Stimulated activated CD4-positive, alpha-beta T cell treated with anti-CD3 and anti-CD28 coated beads, Interleukin-12 subunit alpha, Interleukin-12 subunit beta, amount 100 ng/mL, for 4 hours (primary cell): ENCODE measurements at places on chromosomes 4 and X.

DNA sequence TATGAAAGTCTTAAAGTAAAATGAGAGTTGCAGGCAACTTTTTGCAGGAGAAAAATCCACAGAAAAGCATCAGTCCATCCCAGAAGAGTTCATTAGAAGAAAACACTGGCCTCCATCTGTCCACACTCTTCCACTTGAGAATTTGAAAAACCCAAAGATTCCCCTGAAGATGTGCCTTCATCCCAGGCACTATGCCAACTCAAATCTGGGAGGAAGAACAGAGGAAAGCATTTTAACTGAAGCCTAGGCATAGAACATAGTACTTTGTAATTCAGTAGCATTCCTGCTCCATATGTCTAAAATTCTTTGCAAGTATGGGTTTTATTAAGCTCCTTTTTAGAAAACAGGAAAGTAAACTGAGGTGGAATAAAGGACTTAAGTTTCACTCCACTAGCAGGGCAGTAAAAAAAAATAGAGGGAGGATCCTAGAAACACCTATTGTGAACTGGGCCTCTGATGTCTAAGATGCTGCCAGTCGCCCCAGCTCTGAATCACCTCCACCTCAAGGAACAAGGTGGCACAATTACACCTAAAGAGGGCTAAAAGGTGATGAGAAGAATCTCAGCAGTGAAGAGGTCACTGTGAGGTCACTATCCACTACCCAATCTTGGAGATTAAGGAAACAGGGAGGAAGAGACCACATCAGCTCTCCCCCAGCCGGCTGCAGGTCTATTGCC lies 141.9 kb upstream of the FAM241A start:
- DNase-seq = no peak

DNA sequence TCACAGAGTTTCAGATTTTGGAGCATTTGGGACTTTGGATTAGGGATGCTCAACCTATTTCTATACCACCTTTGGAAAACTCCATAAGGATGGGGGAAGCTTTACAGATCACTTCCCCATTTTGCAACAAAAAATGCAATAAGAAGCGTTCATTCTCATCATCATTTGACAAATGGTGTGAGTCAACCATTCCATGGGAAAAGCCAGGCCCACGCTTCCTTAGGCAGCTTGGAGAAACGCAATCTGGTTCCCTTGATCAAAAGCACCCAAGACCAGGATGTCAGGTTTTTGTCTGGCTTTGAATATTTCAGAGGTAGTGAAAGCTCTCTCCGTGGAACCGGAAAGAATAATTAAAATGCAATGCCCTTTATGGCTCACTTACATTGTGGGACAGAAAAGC lies 79.3 kb upstream of the C4orf50 start:
- no peak for DNase-seq

GRCh38 chr4:167234316-167234881 lies at the start of gene SPOCK3:
Gene SPOCK3, minus strand, starts transcription at chr4:167234494.
- no peak for DNase-seq

DNA sequence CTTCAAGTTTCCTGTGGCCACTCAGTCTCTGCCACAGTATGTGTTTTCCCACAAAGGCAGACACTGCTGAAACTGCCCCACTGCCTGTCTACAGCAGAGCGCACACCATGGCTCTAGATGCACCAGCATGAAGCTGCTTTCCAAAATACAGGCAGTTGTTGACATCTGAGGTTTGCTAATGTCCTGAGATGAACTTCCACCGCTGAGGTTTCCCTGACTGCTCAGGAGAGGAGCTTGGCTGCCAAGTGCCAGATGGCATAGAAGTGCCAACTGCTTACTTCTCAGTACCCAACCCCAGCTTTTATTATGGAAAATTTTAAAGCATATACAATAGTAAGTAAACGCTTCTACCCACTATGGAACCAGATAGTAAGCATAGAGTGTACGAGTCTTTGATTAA lies 61.0 kb upstream of the EXOC1L start:
- no peak for DNase-seq

- DNase-seq = no peak
Observed at GRCh38 chr4:40292313-40292759, 42.8 kb upstream of the CHRNA9 start.

GRCh38 chr4:113153529-113154101 lies 104.2 kb downstream of the ANK2 start:
- DNase-seq = no peak

- DNase-seq = no peak
Observed at GRCh38 chrX:150902434-150903109, 4.1 kb upstream of the CD99L2 start.

DNA sequence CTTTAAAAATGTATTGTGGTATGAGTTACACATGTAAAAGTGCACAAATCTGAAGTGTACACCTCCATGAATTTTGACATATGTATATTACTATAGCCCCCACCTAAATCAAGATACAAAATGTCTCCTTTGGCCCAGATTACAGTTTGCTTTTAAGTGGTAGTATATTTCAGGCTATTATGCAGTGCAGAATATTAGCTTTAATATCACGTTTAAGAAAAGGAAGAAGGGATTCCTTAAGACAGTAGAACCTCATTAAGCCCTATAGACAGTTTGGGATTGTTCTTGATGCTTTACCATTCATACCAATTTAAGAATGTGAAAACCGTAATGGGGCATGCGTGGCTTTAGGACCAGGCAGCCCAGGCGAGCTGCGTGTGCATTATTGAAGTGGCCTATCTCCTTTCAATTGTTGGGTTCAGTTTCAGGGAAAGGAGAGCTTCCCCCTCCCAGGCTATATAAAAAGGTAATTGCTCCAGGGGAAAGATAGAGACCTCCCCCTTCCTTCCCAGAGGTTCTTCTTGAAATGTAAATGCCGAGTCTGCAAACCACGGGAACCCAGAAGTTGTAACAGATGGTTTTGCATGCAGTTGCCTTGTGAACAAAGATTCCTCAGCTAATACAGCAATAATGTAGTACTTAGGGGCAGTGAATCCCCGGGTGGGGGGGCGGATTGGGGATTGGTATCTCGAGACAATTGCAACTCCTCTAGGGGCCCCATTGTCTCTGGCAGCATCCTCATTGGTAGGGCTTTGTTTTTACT lies 106.1 kb downstream of the UCHL1 start:
- DNase-seq = no peak

- DNase-seq = no peak
Observed at GRCh38 chr4:162356181-162356580, 192.4 kb upstream of the FSTL5 start.

GRCh38 chr4:143335979-143336780 lies 496 bp upstream of the GAB1 start:
- DNase-seq = peak; percentile 7

DNA sequence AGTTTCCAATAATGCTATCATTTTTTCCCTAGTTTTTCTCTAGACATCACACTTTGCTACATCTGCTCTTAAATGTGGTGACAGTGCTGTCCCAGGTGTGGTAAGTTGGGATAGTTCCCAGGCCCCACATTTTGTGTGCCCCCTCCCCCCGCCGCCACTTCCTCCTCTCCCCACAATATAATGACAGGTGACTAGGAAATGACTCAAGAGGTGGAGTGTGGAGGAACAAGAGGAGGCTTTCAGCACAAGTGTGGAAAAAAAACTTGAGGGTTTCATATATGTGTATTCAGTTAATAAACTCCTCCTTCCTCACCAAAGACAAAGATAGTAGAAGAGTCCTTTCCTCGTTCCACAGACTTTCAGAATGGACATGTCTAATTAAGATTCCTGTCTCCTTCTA lies 18.3 kb upstream of the IL21 start:
- DNase-seq = no peak

DNA sequence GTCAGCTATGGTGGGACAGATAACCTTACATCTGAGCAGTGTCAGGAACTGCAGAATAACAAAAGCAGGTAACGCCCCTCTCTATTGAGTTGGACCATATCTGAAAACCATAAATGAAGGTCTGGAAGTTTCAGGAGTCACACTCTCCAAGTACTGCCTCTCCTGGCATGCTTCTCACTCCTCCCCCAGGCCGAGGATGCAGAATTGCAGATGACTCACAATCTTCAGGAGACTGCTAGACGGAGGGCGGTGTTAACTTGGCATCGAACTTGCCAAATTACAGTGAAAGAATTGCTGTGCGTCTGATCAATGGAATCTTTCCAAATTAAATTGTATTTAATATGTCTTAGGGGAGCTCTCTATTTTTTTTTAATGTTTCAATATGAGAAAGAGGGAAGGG lies 67.1 kb upstream of the TRIM2 start:
- no peak for DNase-seq

- no peak for DNase-seq
Observed at GRCh38 chr4:180727478-180727877, 1515.7 kb upstream of the TENM3 start.

DNA sequence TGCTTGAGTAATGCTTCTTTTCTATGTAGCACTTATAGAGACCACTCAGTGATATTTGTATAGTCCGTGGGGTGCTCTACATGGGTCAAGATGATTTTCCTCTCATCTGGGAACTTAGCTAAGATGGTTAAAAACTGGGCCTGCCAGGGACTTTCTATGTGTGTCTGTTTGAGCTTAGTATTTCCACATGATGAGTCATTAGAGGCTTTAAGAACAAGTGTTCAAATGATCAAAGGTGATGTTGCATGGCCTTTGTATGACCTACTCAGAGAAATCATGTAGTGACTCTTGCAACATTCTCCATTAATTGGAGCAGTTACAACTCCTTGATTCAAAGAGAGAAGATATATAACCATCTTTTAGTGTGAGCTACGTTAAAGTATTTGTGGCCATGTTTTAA lies 1480.5 kb upstream of the IGFBP7 start:
- DNase-seq = no peak

GRCh38 chrX:18151649-18152048 lies 69.0 kb downstream of the BEND2 start:
- no peak for DNase-seq

- no peak for DNase-seq
Observed at GRCh38 chr4:113467581-113467980, 294.0 kb downstream of the CAMK2D start.

DNA sequence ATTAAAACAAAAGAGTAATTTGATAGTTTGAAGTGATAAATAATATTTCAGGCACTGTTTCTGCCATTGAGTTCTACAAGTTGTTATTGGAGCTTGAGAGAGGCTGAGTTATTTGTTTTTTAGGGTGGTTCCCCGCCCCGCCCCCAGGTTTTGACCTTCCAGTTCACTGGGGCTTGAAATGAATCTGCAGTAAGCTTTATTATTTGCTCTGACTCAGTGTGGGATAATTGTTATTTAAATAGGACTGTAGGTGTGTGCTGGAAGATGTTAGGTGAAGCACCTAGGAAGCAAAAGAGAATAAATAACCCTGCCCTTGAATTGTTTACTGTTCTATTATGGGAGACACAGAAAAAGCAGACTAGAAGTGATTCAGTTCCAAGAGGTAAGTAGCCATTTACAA lies 81.2 kb upstream of the KCNIP4 start:
- no peak for DNase-seq

- DNase-seq = no peak
Observed at GRCh38 chr4:118743867-118744266, 58.7 kb downstream of the METTL14 start.

- DNase-seq = no peak
Observed at GRCh38 chr4:138672393-138672976, 343.1 kb upstream of the NOCT start.

- DNase-seq = peak; percentile 22
Observed at GRCh38 chr4:176193938-176194337, 1.4 kb downstream of the SPATA4 start.

DNA sequence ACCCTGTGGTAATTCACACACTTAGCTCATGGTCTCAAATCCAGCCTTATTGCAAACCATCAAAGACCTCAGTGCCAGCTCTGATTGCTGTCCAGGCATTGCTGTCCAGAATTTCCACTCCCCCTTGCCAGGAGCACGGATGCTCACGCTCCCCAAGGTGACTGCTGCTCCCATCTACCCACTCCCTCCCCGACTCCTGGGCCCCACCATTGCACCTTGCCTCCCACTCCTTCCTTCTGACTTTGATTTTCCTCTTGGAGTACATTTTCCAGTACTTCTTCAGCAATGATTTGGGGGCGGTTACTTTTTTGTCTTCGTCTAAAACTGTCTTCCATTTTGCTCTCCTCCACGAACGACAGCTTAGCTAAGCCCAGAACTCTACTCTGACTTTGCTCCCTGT lies 11.5 kb downstream of the ZFYVE28 start:
- DNase-seq = no peak

- DNase-seq = no peak
Observed at GRCh38 chrX:48590203-48591103, 6.8 kb upstream of the WDR13 start.

GRCh38 chr4:90061881-90062280 lies 65.3 kb upstream of the CCSER1 start:
- DNase-seq = no peak

DNA sequence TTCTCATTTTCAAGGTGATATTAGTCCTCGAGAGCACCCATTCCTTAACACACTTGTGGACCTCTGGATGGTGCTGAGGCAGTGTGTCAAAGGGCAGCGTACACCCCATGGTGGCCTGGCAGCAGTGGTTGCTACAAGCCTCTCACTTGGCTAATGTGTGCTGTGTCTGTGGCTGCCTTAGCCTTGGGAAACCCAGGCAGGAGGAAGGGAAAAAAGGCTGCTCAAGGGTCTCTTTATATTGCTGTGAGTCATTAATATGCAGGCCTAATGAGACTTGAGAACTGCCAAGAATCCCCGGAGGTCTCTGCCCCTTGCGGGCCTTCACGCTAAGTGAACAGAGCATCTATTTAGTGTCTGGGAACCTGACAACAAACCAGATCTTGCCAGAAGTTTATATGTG lies 7.0 kb downstream of the PCDH10 start:
- DNase-seq = no peak

- DNase-seq = no peak
Observed at GRCh38 chrX:12843668-12844279, 23.1 kb upstream of the TLR7 start.

GRCh38 chrX:96684339-96685209 lies at the start of gene DIAPH2:
Gene DIAPH2, plus strand, starts transcription at chrX:96684842.
- DNase-seq = peak; percentile 48

- no peak for DNase-seq
Observed at GRCh38 chrX:33188881-33189280, 22.5 kb downstream of the DMD start.

GRCh38 chr4:27276307-27277073 lies 415.8 kb downstream of the STIM2 start:
- DNase-seq = no peak

DNA sequence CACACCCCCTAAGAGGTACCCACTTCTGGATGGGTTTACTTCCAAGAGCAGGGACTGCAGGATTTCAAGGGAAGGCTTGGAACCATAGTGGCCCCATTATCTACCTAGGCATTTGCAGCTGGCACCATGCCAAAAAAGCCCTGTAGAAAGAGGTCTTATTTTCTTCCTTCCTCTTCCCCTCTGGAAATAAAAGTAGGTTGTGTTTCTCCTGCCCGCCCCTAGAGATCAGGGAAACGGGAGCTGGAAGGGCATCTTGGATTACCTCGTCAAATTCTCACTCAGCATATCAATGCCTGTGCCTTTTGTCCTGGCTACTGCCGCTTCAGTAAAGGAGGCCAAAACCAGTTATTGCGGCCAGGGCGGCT lies 1.6 kb downstream of the SCD5 start:
- no peak for DNase-seq
